Stimulated activated CD4-positive, alpha-beta T cell treated with anti-CD3 and anti-CD28 coated beads, TNF-alpha, amount 100 ng/mL, for 1 hour (primary cell): ENCODE measurements at places on chromosomes 5 and 9.

DNA sequence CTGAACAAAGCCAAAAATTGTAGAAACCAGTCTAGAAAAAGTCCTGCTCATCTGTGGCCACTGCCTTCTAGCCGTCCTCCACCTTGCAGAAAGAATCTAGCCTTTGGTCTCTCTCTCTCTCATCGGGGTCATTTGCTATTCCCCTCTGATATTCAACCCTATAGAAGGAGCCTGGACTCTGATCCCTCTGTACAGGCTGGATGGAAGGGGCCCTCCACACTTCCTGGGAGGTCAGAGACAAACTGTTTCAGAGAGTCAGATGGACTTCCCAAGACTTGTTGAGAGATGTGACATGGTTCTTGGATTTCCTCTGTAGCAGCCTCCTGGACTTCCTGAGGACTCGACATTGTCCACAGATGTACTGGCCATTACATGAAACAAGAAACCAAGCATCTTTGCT lies 85.0 kb upstream of the RUSC2 start:
- DNase-seq = no peak

DNA sequence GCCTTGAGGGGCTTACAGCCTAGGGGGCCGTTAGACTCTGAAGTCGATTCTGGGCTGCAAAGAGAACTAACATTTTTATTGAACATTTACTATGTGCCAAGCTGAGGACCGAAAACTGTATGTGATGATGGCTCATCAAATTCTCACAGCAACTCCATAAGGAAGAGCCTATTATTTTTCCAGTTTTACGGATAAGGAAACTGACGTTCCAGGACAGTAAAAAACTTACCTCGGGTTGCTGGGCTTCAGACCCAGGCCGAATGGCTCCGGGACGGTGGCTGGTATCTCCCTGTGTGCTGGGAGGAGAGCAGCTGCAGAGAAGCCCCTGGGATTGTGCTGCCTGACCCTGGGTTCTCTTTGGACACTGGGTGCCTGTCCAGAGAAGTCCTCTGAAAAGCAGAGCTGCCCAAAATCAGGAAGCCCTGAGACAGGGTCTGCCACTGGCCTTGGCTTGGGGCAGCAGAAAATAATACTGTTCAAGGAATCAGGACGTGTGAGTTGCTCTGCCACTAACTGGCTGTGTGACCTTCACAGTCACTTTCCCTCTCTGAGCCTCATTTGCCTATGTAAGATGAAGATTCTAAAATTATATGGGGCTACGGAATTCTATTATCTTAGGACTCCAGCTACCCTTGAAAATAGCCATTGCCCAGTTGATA lies 116.3 kb upstream of the CPEB4 start:
- no peak for DNase-seq

DNA sequence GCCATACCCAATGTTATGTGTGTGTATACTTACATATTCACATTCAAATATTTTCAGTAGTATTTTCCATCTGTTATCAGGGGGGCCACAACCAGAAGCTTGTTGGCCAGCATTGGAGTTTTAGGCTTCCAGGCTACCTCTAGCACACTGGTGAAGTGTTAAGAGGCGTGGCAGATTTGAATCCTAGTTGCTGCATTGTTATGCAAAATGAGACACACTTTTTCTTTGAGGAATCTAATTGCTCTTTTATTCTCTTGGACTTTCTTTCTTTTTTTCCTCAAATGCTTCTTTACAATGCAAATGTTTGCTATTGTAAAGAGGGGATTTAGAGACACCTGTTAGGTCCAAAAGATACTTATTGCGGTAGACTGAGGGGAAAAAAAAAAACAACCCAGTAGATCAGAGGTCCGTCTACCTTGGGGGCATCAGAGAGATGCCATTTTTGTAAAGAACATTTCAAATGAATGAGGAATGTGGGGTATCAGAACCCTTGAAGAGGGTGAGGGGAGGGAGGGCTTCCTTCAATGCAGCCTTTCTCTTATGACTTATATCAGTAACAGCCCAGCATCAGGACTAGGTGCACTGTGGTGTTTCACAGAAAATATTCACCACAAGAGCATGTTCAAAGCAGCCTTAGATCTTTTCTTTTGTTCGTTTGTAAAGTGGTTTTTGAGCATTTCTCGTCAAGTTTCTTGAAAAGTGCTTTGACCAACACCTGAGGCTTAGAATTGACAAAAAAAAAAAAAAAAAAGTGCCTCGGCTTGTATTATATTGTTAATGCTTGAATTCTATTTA lies 3.8 kb downstream of the SMARCA2 start:
- DNase-seq = no peak

DNA sequence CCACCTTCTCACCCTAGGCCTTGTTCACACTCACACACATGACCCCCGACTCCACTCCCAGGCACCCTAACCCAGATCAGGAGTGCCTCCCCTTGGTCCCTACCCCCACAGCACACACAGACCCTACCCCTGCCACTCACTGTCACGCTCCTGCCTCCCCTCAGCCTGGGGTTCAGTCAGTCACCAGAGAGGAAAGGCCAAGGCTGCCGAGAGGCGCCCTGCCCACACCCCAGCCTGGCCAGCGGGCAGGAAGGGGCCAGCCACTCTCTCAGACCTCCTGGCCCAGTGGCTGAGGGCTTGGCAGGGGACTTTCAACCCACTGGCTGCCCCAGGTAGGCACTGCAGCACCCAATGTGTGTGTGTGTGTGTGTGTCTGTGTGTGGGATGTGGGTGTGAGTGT lies 122.4 kb upstream of the MVB12B start:
- DNase-seq = no peak

DNA sequence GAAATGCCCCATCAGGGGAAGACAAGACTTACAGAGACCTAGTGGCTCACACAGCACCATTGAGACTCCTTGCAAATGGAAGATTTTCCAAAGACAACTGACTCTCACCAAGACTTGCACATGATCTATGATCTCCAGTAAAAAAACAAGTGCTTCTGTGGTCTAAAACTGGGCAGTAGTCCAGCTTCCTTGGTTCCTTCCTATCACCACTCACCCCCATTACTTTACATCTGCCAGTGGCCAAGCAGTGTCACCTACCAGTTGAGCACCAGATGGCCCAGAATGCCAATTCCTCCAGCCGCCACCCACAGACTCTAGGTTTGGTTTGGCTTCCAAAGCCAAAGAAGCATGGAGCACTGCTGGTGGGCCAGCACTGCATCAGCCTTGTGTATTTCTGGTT lies 47.7 kb downstream of the SH3TC2 start:
- DNase-seq = no peak

GRCh38 chr5:95884017-95884325 lies 61.4 kb upstream of the GLRX start:
- no peak for DNase-seq

GRCh38 chr9:7258688-7259396 lies 501.1 kb downstream of the KDM4C start:
- no peak for DNase-seq

DNA sequence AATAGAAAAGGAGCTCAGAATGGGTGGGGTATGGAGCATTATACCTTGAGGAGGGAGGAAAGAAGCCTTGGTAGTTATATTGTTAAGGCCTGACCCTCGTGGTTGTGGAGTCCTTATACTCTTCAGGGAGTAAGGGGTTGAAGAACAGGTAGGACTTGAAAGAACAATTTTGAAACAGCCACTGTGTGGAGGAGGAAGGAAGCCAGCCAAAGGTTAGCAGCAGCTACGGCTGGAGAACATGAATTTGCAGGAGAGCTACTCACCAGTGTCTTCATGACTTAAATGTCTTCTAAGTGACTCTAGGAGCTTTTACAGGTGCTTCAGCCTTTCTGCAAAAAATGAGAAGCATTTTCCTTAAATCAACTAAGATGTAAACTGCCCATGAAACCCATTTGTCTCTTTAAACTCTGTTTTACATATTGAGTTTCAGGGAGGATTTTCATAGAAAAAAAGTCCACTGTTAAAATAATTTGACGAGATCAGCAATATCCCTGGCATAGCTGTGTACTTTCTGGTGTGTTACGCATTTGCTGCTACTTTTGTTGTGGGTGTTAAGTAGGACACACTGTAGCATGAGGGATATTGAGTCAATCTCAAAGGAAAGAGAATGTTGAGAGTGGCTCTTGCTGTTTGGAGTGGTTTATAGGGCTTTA lies 110.6 kb upstream of the ELL2 start:
- no peak for DNase-seq

GRCh38 chr5:81883371-81883770 lies 88.5 kb upstream of the ATG10 start:
- no peak for DNase-seq

DNA sequence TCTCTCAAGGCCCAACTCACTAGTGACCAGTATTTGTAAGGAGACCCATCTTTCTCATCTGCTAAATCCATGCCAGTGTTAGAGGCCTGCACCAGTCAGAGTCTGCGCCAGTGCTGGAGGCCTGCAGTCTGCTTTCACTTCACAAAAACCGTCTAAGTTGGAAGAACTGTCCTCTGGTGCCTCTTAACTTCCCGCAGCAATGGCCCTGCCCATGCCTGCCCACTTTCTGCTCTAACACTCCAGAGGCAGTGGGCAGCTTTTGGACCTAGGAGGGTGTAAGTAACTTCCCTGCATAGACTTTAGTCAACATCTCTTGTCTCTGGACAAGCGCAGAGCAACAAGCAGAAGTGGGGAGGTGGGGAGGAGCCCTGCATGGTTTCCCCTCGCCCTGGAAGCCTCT lies 152.9 kb downstream of the AUH start:
- no peak for DNase-seq

GRCh38 chr5:157266286-157267007 lies 524 bp downstream of the CYFIP2 start:
- no peak for DNase-seq

DNA sequence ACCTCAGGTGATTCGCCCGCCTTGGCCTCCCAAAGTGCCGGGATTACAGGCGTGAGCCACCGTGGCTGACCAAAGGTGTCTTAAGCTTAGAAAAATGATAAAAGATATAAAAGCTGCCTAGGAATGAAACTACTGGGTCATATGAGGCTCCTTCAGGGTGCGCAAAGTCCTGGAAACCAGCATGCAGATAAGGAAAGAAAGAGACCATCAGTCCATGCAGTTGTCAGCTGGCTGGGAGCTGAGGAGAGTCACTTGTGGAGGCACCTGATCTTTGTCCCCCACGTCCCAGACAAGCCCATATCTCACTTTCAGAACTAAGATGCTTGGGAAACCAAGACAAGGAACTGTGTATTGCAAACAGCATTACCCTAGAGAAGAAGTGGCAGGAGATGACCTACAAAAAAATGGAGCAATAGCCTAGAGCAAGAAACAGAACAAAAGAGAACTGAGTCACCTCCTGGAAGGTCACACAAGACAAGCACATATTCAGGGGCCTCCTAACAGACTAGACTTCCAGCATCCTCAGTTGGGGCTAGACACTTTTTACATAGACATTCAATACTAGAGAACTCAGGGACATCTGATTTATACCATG lies 2.8 kb upstream of the CCDC125 start:
- no peak for DNase-seq

DNA sequence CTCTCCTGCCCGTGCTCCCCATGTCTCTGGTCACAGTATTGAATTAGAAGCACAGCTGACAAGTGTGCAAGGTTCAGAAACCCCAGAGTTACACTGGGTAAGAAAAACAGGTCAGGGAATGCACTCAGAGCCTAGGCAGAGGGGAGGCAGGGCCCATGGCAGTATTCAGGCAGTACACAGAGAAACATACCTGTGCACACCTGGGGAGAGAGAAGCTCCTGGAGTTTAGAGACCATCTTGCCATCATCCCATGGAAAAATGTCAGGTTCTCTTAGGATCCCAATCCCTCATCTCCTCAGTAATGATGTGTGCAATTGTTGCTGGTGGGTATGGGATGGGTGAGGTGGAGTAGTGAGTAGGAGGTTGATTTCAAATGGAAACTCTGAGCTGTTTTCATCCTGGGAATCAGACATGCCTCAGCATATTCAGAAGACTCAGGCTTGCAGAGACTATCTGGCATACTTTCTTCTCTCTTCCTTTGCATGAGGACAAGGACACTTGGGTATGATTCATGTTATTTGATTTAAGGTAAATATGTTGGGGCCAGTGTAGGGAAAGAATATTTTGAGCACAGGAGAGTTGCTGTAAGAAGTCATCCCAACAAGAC lies 228.5 kb downstream of the ESM1 start:
- no peak for DNase-seq

- DNase-seq = no peak
Observed at GRCh38 chr9:108760841-108761240, 94.9 kb downstream of the ACTL7B start.

- no peak for DNase-seq
Observed at GRCh38 chr5:168039566-168040248, 251.7 kb upstream of the WWC1 start.

GRCh38 chr9:130768265-130768664 lies 66.8 kb upstream of the ABL1 start:
- no peak for DNase-seq

DNA sequence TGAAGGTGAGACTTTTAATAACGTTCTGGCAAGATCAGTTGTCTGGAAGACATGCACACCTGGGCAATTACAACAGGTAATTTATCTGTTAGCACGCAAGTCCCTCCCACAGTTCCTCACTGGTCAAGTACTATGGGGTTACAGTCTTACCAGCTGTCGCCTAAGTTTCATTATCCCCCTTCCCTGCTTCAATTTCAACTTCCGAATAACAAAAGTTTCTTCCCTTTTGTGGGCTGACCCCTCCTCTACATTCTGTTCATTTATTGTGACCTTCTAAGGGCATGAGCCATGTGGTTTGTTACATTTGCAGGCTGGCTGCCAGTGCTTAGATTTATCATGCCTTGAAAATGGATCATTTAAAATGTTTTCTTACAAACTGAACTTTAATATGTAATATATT lies 16.5 kb downstream of the GAPT start:
- DNase-seq = no peak

DNA sequence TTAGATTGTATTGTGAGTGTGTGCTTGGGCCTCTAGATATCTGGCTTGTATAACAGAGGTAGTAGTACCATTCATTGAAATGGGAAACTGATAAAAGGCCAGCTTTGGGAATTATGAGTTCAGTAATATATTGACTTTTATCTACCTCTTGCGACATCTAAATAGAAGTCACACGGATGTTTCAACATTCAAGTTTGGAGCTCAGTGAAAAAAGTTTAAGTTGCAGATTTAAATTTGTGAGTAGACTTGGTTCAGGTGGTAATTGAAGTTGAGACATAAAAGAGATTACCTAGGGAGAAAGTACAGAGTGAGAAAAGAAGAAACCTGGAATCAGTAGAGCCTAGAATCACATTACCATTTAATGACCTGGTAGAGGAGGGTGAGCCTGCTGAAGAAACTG lies 189.5 kb downstream of the FER start:
- DNase-seq = no peak

DNA sequence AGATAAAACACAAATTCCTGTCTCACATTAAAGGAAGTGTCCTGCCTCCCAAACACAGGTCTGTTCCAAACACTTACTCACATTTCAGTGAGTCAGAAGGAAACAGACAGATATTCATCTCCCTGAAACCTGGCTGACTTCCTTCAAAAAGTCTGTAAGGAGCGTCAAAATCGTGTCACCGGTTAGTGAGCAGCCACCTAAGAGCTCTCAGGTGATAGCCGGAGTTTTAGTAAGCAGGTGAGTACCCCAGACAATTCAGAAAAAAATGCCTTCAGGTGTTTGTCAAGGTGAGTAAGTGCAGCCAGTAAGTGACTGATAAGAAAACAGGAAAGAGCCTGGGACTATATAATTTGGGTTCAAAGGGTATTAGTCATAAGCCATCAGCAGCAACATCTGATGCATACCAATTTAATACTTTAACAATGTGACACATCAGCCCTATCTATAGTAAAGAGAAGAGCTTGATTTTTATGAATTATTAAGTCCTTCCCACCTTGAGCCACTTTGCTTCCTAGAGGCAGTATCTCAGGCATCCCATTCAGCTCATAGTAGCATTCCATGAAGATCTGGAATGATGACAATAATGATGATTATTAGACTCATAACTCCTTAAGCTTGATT lies 1.3 kb upstream of the ITGA2 start:
- no peak for DNase-seq
